Stimulated activated CD4-positive, alpha-beta T cell treated with anti-CD3 and anti-CD28 coated beads, TNF-alpha, amount 100 ng/mL, for 4 hours (primary cell): ENCODE measurements at places on chromosomes 11 and 22.

DNA sequence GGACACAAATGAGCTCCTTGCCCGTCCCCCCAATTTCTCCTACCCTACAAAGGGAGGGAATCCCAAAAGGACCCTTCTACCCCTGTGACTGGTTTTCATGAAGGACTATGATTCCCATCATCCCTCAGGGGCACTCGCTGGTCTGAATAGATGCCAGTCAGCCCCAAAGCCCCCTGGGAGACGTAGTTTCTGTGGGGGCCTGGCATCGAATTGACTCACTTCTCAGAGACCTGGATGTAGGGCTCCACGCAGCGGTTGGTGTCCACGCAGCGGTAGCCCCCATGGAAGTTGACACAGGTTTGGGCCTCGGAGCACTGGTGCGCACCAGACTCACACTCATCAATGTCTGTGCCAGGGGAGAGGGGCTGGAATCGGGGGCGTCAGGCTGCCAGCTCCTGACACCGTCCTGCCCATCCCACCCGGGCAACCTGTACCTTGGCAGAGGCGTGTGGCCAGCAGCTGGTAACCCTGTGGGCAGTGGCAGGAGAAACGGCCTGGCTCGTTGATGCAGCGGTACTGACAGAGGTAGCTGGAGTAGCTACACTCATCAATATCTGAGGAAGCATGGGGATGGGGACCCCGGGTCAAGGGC, 4.4 kb downstream of the EFEMP2 start:
- DNase-seq = no peak

DNA sequence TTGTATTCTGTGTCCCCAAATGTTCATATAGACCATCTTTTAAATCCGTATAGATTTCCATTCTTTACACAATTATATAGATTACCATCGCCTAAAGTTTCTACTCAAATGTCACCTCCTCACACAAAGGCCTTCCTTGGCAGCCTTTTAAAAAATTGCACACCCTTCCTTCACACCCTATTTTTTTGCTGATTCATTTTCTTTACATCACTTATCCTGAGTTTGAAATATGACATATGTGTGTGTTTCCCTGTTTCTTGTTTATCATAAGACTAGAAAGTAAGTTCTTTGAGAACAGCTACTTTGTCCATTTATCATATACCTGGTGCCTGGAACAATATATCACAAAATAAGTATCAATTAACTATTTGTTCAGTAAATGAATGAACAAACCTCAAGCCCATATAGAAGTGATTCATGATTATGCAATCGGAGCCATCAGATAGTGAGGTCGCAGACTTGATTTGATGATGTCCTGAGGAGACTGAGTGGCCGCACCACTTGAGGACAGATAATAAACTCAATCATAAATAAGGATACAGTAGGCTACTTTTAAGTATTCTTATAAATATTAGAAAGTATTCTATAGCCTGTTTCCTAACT, 327.4 kb upstream of the ZC3H12C start:
- DNase-seq = no peak

DNA sequence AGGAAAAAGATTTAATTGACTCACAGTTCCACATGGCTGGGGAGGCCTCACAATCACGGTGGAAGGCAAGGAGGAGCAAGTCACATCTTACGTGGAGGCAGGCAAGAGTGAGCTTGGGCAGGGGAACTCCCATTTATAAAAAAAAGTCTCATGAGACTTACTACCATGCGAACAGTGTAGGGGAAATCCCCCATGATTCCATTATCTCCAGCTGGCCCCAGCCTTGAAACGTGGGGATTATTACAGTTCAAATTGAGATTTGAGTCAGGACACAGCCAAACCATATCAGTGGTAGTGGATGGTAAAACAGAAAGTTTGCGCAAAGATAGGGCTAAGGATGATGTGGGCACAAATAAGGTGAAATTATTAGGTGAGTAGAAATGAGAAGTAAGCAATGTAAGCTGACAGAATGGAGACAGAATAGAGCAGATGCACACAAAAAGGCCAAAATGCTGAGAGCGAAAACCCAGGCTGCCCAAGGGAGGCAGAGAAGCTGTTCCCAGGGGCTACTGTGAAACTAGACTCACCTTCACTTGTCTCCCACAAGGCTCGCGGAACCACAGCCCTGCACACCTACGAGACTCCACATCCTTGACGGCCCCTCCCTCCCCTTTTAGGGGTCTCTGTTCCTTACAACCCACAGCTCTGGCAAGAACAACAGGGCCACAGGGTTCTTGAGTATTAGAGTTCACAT, 377.6 kb downstream of the CADM1 start:
- DNase-seq = no peak

DNA sequence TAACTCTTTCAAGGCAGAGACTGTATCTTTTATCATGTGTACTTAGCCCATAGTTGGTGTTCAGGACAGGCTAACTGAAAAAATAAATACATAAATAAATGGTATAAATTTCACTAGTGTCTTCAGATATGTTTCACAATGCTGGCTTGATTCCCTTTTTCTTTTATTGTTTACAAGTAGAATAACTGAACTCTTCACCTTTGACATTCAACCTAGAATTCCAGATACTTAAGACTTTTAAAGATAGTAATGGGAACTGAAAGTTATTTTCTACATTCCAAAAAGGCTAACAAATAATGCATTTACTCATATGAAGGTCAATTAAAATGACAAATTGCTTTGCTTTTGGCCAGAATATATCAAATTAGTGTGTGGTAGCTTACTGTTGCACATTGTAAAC, 411.3 kb upstream of the TENM4 start:
- no peak for DNase-seq

- DNase-seq = no peak
Observed at GRCh38 chr11:15920856-15921629, 435.3 kb downstream of the SOX6 start.

- no peak for DNase-seq
Observed at GRCh38 chr11:66432597-66432996, 6.1 kb downstream of the MRPL11 start.

DNA sequence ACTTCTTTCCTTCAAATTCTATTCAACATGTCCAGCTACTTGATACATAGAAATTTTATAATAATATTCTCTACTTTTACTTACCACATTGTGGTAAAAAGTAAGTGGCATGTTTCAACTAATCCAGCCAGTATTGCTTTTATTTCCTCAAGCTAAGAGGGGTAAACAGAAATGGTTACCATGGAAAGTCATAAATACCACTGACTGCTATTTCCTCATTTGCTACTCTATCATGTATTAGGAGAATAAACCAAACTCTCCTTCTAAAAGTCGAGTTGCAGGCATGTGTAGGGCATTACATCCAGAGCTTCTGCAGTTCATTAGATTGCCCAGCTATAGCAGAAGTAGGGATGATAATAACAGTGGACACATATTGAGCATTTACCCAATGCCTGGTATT, 208.4 kb downstream of the MAML2 start:
- no peak for DNase-seq

DNA sequence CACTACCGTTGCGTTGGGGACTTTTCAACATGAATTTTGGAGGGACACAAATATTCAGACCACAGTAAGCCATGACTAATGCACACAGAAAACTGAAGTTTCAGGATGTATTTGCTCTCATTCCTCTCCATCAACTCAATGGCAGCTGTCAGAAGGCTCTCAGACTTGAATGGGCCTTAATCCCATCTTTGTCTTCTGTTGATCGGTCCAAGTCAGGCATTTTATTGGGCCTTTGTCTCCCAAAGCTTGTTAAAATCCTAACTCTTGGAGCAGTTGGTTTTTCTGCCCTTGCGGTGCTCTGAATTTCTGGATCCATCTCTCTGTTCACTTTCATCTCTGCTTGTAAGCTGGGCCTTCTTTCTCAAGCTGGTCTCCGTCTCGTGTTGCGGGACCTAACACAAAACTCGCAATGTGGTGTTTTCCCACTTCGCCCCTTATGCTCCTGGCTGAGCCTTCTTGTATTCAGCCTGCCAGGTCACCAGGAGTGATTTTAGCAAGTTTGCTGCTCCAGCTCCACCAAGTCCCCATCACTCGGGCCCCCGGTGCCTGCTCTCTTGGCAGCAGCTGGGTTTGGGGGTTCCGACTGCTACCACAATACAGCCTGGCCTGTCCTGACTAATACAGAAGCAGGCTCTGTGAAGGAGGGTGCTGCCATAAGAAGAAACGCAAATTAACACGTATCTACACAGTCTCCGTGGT, 27.0 kb downstream of the TSPAN32 start:
- no peak for DNase-seq

DNA sequence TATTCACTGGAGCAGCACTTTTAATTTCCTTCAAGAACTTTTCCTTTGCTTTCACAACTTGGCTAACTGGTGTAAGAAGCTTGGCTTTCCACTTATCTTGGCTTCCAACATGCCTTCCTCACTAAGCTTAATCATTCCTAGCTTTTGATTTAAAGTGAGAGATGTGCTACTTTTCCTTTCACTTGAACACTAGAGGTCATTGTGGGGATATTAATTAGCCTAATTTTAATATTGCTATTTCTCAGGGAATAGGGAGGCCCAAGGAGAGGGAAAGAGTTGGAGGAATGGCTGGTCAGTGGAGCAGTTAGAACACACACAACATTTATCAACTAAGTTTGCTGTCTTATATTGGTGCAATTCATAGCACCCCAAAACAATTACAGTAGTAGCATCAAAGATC, 24.6 kb upstream of the CCDC90B start:
- DNase-seq = no peak

DNA sequence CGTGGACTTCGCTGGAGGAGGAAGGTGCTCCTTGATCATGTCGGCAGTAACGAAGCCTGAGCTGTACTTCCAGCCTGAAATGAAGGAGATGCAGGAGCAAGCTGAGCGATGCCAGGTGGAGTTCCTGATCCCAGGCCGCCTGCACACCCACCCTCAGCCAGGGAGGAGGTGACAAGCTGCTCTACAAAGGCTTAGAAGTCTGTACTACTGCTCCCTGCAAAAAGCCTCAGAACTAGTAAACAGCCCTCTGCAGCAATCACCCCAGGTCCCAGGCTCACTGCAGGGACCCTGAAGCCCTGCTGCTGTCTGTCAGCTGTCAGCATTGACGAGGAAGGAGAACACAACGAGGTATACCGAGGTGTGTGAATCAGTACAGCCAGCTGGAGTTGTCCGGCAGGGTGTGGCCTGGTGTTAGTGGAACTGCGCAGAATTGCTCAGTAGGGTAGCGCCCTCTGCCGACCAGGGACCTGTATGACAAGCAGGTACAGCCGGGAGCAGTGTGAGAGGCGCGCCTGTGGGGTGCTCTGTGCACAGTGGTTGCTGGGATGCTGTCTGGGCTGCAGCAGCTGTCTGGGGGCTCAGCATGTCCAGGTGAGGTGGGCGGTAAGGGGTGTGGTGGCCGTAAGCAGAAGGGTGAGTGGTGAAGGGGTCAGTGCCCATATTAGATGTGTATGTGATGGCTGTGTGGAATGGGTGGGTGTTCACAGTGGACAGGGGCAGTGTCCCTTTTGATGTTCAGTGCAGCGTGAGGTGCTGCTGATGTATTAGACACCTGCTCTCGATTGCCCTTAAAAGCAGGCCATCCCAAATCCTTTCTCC, 7.6 kb downstream of the CYB5R2 start:
- DNase-seq = peak; percentile 52

GRCh38 chr11:78869293-78869692, 294.6 kb upstream of the NARS2 start:
- DNase-seq = no peak

GRCh38 chr11:96744697-96745096, 354.9 kb downstream of the JRKL start:
- DNase-seq = no peak

DNA sequence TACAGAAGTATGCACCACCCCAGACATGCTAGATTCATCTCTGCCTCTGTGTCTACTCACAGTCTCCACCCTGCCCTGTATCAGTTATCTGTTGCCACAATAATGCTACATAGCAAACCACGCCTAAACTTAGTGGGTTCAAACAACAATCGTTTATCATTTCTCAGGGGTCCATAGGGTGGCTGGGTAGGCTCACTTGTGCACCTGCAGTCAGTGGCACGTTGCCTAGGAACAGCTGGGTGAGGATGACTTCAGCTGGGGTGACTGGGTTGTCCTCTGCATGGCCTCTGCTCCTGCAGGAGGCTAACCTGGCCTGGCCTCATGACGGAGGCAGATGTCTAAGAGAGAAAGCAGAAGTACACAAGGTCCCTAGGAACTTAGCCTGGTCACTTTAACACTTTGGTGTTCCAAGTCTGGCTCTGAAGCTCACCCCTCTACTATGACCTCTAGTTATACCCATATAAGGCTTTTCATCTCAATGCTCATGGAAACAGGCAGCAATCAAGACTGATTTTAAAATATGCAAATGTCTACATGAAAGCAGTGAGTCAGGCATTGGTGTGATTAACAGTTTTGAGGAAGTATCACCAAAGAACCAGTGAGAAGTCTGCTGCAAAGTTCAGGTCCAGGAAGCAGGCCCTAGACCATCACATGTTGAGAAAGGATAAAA, 10.7 kb downstream of the OLFML1 start:
- DNase-seq = no peak

DNA sequence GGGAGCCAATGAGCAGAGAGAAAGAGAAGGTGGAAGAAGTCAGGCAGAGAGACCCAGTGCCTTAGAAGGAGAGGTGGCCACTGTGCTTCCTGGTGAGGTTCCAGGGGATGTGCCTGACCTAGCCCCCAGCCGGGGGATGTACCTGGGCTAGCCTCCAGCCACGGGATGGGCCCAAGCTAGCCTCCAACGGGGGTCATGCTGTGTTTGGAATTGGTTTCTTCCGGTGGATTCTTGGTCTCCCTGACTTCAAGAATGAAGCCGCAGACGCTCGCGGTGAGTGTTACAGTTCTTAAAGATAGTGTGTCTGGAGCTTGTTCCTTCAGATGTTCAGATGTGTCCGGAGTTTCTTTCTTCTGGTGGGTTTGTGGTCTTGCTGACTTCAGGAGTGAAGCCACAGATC, 6.9 kb upstream of the SMIM38 start:
- no peak for DNase-seq

- no peak for DNase-seq
Observed at GRCh38 chr22:17578136-17578754, 14.9 kb downstream of the SLC25A18 start.

DNA sequence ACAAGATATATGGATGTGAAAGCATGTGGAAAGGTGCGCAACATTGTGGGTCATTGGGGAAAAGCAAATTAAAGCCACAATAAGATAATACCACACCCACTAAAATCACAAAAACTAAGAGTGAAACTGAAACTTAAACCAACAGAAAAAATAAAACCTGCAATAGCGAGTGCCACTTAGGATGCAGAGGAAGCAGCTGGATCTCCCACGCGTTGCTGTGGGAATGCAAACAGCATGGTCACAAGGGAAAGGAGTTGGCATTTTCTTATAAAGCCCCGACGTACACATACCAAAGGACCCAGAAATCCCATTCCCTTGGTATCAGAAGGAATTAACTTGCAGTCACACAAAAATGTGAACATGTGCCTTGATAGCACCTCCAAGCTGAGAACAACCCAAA, 712.0 kb downstream of the TBC1D22A start:
- DNase-seq = no peak

DNA sequence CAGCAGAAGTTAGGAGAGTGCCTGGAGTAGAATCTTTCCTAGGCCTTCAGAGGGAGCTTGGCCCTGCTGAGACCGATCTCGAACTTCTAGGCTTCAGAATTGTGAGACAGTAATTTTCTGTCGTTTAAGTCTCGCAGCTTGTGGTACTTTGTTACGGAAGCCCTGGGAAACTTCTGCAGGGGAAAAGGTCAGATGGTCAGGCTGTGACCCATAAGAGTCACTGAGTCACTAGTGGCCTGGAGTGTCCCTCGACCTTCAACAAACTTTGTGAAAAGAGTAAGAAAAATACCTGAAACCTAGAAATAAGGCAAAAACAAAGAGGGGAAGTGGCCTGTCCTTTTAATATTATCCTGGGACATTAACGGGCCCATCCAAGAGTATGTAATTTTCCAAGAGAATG, 34.6 kb downstream of the CSNK2A3 start:
- no peak for DNase-seq

GRCh38 chr11:9516113-9516512, 55.3 kb downstream of the ZNF143 start:
- DNase-seq = no peak

GRCh38 chr11:2653198-2653551, 46.6 kb downstream of the KCNQ1OT1 start:
- no peak for DNase-seq
